ENCODE measurements at places on chromosomes 16 and 17.

DNA sequence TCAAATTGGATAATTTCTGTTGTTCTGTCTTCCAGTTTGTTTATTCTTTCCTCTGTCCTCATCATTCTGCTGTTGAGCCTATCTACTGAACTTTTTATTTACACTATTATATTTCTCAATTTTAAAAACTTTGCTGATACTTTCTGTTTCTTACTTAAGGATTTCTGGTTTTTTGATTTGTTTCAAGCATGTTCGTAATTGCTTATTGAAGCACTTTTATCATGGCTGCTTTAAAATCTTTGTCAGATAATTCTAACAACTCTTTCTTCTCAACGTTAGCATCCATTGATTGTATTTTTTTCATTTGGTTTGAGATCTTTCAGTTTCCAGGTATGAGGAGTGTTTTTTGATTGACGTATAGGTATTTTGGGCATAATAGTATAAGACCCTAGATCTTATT is 116.9 kb downstream of the PHKB start:
- DNase-seq, result no peak

DNA sequence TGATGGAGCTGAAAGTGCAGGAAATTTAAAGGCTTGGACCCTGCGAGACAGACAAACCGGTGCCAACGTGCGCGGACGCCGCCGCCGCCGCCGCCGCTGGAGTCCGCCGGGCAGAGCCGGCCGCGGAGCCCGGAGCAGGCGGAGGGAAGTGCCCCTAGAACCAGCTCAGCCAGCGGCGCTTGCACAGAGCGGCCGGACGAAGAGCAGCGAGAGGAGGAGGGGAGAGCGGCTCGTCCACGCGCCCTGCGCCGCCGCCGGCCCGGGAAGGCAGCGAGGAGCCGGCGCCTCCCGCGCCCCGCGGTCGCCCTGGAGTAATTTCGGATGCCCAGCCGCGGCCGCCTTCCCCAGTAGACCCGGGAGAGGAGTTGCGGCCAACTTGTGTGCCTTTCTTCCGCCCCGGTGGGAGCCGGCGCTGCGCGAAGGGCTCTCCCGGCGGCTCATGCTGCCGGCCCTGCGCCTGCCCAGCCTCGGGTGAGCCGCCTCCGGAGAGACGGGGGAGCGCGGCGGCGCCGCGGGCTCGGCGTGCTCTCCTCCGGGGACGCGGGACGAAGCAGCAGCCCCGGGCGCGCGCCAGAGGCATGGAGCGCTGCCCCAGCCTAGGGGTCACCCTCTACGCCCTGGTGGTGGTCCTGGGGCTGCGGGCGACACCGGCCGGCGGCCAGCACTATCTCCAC is at the start of gene NOG:
TSS of gene NOG (plus strand) at position 54 of the 674 bp plus-strand sequence. CDS start at position 579, 525 bp downstream.
- no peak for DNase-seq

GRCh38 chr16:83963277-83964119 is 4.5 kb upstream of the NECAB2 start:
- no peak for DNase-seq

DNA sequence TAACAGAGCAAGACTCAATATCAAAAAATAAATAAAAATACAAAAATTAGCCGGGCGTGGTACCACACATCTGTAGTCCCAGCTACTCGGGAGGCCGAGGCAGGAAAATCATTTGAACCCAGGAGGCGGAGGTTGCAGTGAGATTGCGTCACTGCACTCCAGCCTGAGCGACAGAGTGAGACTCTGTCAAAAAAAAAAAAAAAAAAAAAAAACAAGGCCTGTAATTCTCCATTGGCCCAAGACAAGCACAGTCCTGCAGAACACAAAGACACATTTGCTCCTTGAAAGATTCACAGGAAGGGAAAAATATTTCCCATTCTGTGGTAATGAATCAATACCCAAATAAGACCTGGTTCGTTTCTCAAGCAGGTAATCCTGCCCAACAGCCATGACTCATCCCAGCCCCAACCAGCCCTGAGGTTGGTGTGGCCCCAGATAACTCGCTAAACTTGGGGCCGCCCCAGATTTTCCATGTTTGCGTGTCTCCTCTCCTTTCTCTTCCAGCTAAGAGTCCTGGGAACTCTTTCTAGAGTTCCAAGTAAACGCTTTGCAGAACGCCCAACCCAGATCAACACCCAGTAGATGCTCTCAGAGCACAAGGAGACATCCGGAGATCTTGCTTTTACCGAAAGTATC is 40.3 kb upstream of the SNN start:
- no peak for DNase-seq

DNA sequence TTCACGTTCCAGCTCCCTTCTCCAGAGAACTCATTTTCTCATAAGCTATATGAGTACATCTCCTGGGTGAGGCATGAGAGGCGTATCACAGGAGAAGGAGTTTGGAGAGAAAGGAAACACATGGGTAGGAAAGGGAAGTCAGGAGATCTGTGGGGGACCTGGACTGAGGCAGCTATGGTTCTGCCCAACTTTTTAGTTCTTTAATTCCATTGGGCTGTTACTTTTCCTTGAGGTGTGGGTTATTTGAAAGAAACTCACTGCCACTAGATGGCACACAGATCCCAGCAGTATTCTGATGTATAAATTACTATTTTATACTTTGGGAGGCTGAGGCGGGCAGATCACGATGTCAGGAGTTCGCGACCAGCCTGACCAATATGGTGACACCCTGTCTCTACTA is 63.6 kb downstream of the NUP93 start:
- no peak for DNase-seq

DNA sequence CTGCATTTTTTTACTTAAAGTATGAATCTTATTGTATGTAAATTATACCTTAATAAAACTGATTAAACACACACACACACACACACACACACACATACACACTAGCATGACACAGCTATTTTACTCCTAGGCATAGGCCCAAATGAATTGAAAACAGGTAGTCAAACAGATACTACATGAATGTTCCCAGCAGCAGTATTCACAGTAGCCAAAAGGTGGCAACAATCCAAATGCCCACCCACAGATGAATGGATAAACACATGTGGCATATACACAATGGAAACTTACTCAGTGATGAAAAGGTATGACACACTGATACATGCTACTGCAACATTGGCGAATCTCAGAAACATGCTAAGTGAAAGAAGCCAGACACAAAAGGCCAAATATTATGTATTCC is 223.5 kb downstream of the CYB561 start:
- DNase-seq, result no peak

DNA sequence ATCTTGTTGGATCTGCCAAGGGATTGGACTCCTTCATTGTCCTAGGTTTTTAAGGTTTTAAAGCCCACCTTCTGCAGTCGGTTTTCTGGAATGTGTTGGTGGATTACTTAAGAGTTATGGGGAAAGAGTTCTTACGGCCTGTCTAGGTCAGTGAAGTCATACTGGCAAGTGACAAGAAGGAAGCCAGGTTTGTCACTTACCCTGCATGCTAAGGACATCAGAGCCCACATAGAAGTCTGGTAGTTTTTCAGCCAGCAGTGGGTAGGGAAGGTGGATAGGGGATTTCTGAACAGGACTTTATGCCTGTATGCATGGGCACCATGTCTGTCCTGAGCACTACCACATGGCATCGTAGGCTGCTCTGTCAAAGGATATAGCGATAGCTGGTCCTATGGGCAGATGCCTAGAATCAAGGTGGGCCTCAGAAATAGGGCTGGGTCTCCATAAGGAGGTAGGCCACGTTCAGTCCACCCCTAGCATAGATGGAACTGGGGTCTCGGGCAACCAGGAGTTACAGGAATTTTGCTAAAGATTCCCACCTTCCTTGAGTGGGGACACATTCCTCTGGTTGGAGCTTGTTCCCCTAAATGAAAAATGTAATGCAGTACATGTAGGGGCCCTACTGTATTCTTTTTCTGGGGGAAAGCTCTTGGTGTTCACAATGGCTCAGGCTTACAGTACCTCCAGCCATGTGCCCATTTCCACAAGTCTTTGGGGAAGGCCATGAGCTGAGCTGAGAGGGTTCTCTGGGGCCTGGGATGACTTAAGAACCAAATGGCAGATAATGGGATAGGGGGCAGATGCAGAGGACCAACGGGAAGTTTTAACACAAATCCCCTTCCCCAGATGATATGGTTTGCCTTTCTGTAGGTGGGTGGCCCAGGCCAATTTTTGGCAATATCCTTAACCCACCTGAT is 27.5 kb downstream of the TRPV2 start:
- DNase-seq, result no peak

GRCh38 chr17:28849281-28849680 is 5.5 kb upstream of the ERAL1 start:
- DNase-seq, result no peak

GRCh38 chr17:78407387-78408000 is 29.0 kb downstream of the PGS1 start:
- no peak for DNase-seq

GRCh38 chr17:33671491-33671890 is 378.4 kb upstream of the ASIC2 start:
- DNase-seq, result no peak

- DNase-seq, result no peak
Measured at GRCh38 chr16:27646806-27647205, 96.9 kb downstream of the KATNIP start.

- DNase-seq, result no peak
Measured at GRCh38 chr17:49513641-49514040, 18.5 kb downstream of the NGFR start.

- DNase-seq, result peak; percentile 70
Measured at GRCh38 chr16:50509521-50510341, 38.5 kb upstream of the NKD1 start.

DNA sequence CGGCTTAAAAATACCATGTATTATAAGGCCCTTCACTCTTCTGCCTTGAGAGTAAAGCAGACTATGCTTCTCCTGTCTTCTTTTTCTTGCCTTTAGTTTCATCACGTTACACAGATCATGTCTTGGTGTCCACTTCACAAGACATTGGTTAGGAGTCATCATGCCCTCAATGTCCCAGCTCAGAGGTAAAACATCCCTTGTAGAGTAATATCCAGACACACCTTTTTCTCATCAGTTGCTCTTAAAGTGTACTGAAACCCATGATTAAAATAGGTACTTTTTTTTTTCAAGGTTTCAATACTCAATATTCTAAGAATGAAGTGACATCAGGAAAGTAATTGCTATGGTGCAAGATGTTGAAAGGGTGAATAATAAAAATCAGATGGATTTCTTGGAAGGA is 267.8 kb downstream of the PMP22 start:
- DNase-seq, result no peak

GRCh38 chr16:31297496-31297895 is 37.7 kb downstream of the ITGAM start:
- no peak for DNase-seq

DNA sequence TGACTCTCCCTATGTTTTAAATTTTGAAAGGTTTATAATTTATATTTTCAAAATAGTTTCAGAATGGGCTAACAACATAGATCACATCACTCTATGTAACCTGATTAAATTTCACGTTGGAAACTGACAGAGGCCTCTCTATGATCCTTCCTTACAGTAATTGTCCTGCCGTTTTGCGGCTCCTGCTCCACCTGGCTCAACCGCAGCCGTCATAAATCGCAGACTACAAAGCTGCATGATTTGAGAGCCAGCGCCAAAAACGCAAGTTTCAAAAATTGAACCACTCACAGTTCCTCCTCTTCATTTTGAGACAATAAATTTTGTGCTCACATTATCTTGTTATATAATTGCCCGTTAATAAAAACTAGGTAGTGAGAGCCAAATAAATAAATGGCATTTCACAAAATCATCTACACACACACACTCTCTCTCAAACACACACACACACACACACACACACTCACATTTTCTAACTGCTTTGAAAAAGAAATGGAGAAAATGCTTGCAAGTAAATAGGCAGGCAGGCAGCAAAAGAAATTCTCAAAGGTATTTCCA is 263.1 kb upstream of the PSMD7 start:
- DNase-seq, result no peak

- no peak for DNase-seq
Measured at GRCh38 chr17:4182043-4182442, 39.0 kb downstream of the CYB5D2 start.

GRCh38 chr16:5017678-5017969 is 16.1 kb downstream of the NAGPA start:
- no peak for DNase-seq

GRCh38 chr17:43074869-43075268 is 49.8 kb downstream of the RND2 start:
- no peak for DNase-seq

- DNase-seq, result no peak
Measured at GRCh38 chr17:1087381-1088241, 90.7 kb downstream of the TIMM22 start.

DNA sequence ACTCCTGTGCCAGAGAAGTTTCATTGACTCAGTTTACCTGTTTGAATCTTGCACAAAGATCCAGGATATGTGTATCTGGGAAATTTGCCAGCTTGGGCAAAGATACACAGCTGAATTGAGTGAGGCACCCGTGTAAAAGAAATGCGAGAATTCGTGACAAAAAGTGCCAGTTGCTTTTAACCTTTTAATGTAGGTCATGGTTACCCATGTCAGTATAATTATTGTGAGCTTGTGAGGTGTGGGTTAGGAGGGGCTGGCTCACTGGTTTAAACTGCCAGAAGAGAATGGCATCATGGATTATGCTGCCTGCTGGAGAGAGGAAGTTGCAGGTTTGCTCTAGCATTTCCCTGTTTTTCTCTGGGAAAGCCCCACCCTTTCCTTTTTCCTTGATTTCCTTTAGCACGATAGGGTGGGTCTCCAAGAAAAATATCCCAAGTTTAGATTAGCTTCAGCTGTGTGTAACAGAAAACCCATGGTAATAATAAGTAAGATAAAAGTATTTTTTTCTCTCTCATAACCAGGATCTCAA is 24.8 kb upstream of the NDRG4 start:
- DNase-seq, result no peak

DNA sequence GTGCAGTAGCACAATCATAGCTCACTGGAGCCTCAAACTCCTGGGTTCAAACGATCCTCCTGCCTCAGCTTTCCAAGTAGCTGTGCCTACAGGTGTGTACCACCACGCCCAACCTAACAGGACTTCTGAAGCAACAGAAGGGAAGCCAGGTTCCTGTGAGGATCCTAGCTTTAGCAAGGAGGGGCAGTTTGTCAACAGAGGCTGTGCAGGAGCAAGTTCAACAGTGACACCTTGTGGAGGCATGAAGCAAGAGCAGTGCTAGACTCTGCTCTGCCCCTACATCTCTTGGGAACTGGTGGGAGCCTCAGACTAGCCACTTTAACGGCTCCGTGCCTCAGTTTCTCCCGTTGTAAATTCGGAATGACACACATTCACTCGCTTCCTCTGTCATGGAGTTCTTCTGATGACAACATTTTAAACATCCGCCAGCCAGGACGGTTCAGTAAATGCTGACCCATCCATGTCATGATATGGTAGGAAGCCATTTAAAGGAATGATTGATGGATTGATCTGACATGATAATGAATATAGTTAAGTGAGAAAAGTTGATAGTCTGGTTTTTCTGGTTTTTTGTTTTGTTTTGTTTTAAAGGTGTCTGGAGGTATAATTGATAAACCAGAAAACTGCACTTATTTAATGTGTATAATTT is 218.7 kb downstream of the MRTFB start:
- peak; percentile 58 for DNase-seq

DNA sequence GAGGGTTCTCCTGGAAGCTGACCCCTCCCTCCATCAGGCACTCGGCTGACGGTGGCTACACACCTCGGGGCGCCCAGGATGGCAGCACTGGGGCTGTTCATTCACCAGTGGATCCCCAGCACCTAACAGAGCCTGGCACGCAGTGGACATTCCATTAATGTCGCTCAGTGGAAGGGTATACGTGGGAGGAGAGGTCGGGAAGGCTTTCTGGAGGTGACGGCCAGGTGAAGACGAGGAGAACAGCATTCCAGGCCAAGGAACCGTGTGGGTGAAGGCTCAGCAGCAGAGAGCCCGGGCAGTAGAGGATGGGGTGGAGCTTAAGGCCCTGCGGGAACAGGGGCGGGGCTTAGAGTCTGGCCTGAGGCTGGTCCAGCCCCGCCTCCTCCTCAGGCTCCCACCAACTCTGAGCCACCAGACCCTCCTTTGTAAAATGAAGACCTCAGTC is 2.5 kb upstream of the HS3ST6 start:
- DNase-seq, result no peak

GRCh38 chr16:69378760-69379159 is 7.0 kb downstream of the TERF2 start:
- DNase-seq, result no peak

Data from vagina (tissue), 2 donors.